ENCODE measurements at places on chromosomes 7 and 10.

DNA sequence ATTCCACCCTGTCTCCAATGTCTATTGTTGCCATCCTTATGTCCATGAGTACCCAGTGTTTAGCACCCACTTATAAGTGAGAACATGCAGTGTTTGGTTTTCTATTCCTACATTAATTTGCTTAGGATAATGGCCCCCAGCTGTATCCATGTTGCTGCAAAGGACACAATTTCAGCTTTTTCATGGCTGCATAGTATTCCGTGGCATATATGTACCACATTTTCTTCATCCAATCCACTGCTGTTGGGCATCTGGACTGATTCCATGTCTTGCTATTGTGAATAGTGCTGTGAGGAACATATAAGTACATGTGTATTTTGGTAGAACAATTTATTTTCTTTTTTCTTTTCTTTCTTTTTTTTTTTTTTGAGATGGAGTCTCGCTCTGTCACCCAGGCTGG lies 68.2 kb downstream of the TMEM178B start:
- DNase-seq: no peak

DNA sequence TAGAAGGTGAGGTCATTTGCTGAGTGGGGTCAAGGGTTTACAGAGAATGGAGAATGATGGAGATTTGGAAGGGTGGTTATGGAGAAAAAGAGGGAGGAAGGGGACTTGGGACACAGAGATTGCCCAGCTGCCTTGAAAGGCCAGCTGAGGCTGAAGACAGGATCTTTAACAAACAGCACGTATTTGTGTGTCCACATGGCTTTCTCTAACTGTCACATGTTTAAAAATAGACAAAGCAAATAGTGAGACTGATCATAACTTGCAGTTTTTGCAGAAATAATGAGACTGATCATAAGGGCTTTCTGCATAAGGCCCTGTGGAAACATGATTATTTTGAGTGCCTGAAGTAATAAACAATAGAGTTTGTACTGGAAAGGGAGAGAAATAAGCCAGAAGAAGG lies 212.7 kb downstream of the HDAC9 start:
- DNase-seq: no peak

DNA sequence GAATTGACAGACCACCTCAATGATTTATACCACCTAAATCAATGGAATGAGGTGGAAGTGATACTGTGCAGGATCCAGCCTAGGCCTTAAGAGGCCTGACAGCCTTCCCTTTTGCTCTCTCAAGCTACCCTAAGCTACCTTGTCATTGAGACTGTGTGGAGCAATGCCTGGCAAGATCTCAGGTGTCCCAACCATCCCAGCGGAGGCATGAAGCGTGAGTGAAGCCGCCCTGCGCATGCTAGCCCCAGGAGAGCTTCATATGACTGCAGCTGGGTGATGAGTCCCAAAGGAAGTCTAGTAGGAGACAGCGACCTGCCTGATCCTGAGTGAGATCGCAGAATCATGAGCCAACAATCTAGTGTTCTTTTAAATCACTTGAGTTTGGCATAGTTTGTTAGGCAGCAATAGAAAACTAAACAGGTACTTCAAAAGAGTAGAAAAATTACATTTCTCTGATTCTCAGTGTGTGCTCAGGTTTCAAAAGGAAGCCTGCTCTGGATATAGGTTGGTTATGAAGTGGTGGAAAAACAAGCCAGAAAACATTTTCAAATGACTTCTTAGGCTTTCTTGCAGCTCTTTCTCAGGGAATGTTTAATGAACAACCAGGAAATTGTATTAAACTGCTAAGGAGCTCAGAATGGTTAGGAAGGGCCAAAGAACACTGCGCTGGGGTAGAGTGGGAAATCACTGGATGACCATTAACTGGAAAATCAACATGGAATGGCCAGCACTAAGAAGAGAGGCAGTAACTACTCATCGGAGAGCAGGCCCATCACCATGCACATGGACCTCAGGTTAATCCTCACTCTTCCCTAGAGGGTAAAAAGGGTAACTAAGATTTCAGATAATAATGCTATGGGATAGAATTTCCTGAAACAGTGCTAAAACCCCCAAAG lies 535.2 kb downstream of the PHTF2 start:
- no peak for DNase-seq

DNA sequence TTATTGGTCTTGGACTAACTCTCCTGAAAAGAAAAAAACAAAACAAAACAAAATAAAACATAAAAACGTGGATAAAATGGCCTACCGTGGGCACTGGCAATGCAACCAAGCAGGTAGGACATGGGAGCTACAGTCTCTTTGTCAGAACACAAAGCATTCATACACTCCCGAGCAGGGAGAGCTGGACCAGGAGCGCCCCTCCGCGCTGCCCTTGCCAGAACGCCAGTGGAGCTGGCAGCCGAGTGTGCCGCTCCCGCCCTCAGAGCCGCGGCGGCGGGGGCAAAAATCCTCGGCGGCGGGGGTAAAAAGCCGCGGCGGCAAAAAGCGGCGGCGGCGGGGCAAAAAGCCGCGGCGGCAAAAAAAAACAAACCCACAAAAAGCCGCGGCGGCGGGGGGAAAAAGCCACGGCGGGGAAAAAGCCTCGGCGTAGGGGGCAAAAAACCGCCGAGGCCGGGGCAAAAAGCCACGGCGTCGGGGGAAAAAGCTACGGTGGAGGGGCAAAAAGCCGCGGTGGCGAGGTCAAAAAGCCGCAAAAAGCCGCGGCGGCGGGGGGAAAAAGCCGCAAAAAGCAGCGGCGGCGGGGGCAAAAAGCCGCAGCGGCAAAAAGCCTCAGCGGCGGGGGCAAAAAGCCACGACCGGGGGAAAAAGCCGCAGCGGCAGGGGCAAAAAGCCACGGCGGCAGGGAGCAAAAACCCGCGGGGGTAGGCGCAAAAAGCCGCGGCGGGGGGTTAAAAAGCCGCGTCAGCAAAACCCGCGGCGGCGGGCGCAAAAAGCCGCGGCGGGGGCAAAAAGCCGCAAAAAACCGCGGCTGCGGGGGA lies 418.1 kb downstream of the ZNF716 start:
- no peak for DNase-seq

GRCh38 chr10:12337453-12338372 lies 11.6 kb upstream of the CAMK1D start:
- DNase-seq: no peak

GRCh38 chr7:82373926-82374635 lies 69.5 kb downstream of the CACNA2D1 start:
- DNase-seq: no peak

GRCh38 chr10:31147210-31147608 lies 115.5 kb upstream of the ZNF438 start:
- no peak for DNase-seq

- no peak for DNase-seq
Observed at GRCh38 chr10:102775935-102776669, 32.4 kb downstream of the WBP1L start.

DNA sequence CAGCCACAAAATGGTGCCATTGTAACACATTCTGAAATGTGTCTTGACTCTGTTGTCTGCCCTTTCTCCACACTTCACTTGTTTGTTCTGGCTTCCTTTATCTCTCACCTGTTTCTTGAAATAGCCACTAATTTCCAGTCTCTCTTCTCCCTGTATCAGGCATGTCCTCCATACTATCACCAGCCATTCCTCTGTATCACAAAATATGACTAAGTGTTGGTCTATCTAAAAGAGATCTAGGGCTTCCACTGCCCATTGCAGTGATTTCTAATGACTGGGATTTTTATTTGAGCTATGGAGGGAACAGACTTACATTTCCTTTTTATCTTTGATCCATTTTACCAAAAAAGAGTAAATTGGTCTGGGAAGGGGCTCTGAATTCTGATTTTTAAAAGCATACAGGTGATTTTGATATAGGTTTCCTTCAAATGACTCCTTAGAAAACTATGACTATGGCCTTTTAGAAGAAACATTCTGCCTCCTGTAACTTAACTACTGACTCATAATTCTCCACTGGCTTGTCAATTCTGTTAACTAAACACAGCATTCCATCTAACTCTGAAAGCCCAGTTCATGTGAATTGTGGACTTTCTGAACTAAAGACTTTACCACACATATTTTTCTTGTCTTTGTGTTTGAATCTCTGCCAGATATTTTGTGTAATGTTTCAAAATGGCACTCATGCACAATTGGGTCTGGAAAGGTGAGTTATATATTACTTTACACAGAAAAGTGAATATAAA lies 1121.4 kb downstream of the XPNPEP1 start:
- no peak for DNase-seq

- DNase-seq: no peak
Observed at GRCh38 chr10:94361171-94361794, 1.5 kb downstream of the NOC3L start.

DNA sequence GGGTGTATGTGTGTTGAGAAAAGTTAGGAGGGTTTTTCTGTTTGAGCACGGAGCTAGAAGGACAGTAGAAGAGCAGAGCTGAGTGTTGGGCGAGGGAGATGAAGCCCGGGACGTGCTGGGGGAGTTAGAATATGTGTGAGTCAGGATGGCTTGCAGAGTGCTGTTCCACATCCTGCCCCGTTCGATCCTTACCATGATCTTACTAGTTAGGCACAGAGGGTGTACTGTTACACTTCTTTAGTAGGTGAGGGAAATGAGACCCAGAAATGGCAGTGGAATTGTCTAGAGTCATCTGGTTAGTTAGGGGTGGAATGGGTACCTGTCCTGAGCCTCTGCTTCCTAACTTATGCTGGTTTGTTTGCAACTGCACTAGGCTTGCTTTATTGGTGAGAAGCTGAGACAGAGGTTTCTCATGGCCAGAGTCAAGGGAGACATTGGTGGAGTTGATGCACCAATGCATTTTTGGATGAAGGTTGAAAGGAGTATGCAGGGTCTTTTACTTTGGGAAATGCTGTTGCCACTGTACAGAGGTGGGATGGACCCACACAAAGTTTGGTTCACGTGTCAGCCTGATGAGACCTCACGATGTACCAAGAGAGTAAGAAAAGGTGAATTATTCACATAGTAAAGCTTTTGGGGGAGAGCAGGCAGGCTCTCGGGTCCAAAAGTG lies 42.4 kb downstream of the CCNY start:
- DNase-seq: no peak

- DNase-seq: no peak
Observed at GRCh38 chr7:77991656-77992055, 193.1 kb downstream of the PHTF2 start.

GRCh38 chr10:112335868-112336265 lies 38.0 kb upstream of the ACSL5 start:
- DNase-seq: no peak

DNA sequence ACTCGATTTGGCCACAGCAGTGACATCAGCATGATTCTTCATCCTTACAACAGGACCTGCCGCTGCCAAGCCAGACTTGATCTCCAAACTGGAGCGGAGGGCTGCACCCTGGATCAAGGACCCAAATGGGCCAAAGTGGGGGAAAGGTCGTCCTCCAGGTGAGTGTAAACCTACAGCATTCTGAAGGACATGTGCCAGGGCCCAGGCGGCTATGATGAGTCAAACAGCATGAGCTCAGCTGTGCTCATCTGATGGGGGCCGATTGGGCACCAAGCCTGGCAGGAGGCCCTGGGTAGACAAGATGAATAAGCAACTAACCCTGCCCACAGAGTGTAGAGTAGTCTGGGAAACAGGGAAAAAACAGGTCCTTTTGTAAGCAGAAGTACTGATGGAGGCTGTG lies 14.4 kb upstream of the ATP6V0E2 start:
- no peak for DNase-seq

GRCh38 chr7:15643000-15643705 lies 43.3 kb downstream of the MEOX2 start:
- DNase-seq: no peak

DNA sequence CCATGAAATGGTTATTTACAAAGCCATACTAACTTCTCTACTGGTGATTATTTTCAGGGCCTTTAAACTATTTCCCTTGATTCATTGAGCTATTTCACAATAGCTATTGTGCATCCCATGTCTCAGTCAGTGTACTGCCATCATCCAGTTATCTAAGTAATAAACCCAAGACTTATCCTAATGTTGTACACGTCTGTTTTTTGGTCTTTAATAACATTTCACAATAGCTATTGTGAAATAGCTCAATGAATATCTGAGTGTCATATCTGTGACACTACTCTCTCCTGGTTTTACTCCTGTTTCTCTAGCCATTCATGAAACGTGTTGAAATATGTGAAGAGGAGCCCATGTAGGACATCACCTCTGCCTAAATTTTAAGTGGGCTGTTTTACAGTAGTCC lies 36.5 kb upstream of the TMEM140 start:
- DNase-seq: no peak

DNA sequence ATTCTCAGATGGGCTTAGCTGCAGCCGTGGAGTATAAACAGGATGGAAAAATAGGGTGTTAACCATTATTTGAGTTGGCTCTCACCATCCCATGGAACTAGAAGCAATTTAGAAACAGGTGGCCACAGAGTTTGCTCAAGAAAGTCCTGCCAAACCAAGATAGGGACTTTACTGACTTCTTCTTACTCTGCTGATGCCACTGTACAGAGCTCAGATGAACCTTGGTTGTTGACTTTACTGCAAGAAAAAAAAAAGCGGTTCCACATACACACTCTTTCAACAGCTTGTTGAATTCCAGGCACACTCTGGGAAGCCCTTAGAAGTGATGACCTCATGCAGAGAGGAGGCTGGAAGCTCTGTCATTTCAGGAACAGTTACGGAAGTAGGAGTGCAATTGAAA lies 753.4 kb downstream of the NRG3 start:
- no peak for DNase-seq

- no peak for DNase-seq
Observed at GRCh38 chr10:130027716-130028464, 63.8 kb upstream of the EBF3 start.

DNA sequence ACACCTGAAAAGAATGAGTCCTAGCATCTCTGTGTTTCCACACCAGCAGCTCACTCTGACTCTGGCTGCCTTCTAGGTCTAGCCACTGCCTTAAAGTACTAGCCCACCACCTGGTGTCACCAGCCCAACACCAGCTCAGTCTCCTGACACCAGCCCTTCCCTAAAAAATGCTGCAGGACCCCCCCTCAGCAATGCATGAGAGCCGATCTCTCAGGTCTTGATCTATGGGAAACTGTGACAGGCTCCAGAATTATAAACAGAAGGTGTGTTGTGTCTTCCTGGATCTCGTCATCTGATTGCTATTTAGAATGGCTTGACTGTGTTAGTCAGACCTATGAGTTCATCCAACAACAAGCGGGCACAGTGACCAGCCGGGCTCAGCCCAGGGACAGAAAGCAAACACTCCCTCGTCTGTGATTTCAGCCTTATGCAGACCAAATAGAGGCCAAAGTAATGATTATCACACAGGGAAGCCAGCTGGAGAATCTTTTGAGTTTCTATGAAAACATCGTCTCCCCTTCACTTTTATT lies 66.6 kb downstream of the CUBN start:
- no peak for DNase-seq

GRCh38 chr10:120387326-120387725 lies 69.7 kb upstream of the PLPP4 start:
- DNase-seq: no peak

Data from cortex of kidney (tissue), 1 donor.